Hepatocyte (in vitro differentiated cells): ENCODE measurements at places on chromosomes 2 and 18. TPM values are rescaled to one million over a fixed set of nuclear protein-coding genes. Genes with fewer than 3 reads are reported as not detected.

Gene GKN2
- total RNA-seq = not detected in 2 replicates

DNA sequence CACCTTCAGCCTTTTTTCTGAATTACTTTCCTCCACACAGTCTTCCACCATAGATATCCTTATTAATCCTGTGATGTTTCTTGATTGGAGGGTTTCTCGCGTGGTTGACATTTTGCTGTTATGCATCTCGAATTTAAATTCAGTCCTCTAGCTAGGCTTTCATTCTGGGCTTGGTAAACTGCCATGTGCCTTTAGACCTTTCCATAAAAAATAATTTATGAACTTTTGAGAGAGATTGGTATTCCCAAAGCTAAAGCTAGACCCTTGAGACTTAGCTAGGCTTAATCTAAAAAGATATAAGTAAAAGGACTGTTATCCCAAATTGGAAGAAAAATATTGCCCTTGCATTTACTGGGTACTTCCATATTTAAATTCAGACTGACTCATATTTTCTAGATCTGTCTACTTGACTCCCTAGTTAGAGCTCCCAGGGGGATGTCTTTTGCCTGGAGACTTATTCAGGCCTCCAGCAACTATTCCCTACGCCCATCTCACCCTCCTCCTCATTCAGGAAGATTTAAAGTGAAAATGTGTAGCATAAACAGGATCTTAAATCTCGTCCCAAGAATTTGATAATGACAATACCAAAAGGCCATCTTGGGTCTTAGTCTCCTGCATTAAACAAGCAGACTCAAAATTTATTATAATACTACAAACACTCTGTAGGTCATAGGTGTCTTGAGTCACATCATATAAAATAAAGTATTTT, 60.3 kb downstream of the KIAA2012 start:
- DNase-seq = no peak

GRCh38 chr2:237782181-237782580, 16.4 kb upstream of the RBM44 start:
- no peak for DNase-seq

DNA sequence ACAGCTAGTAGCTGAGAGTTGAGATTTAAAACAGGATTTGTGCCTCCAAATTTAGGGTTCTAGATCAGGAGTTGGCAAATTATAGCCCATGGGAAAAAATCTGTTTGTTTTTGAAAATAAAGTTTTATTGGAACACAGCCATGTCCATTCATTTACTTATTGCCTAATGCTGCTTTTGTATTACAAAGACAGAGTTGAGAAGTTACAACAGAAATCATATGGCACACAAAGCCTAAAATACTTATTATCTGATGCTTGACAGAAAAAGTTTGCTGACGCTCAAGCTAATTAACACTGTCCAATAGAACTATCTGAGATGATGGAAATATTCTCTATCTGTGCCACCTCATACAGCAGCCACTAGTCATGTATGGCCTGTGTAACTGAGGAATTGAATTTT, 229.1 kb upstream of the RASGRP3 start:
- no peak for DNase-seq
